ENCODE measurements at places on chromosomes 4 and X.

GRCh38 chr4:9845791-9846493 is 64.5 kb downstream of the DRD5 start:
- DNase-seq = no peak

DNA sequence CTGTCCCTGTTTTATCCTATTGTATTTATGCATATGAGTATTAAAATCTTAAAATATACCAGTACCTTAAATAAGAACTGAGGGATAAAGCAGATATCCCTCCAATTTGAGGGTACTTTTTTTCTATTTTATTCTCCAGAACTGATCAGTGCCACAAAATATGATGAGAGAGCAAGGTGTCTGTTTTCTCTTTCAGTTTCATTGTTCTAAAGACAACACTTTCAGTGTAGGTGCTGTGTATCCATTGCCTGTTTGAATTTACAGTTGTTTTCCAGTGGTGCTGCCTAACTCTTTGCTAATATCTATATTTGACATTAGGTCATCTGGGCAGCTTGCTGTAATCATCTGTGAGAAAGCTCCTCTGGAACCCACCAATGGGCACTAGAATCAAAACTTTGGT is 394.7 kb downstream of the IL1RAPL1 start:
- no peak for DNase-seq

DNA sequence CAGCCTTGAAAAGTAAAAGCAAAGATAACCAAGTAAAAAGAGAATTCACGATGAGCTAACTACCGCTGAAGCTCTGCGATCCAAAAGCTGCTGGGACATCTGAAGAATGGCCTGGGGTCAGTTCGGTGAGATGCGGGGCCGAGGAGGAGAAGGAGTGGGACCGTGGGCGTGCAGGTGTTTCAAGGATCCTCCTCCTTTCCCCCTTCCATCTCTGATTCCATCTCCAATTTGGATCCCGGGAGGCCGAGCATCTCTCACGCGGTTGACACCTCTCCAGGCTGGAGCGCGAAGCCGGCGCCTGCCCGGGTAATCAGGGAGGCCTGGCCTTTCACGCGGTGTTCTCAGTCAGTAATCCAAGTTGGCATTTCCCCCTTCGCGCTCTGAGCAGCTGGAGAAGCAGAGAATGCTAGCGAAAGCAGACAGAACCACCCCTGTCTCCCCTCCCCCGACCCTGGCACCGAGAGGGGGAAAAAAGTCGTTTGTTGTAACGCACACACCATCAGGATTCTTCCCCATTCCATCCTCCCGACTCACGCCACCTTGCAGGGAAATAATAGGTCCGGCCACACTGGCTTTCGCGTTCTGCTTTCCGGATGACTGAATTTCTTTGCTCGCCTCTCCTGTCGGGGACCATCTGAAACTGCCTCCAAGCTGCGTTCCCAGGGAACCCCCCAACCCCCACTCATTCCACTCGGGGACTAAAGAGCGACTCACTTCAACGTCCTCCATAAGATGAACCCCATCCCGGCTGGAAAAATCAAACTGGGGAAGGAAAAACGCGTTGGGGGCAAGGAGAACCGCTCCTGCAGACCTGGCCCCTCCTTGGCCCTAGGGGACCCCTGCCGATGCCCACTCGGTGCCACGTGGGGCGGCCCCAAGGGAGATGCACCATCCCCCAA is 6.5 kb downstream of the NEUROG2 start:
- DNase-seq = no peak

GRCh38 chr4:16139066-16139945 is 55.5 kb upstream of the PROM1 start:
- no peak for DNase-seq

GRCh38 chr4:178789279-178789678 is 1347.0 kb upstream of the AGA start:
- no peak for DNase-seq

DNA sequence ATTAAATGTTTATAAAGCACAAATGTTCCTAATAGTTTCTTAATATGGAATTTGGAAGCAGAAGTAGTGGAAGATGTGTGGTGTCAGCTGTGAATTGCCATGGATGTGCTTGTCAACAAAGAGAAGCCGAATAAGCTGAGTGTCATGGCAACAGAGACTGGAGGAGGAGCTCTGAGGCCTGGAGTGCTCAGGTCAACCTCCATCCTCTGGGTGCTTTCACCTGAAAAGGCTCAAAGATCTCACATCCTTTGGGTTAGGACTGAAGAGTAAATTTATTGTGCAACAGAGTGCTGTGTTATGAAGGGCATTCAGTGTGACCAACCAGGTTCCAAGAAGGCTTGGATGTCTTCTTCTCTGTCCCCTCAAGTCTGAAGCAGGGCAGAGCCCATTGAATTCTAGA is 18.7 kb downstream of the SGMS2 start:
- DNase-seq = no peak

GRCh38 chr4:8083086-8083825 is 75.4 kb downstream of the ABLIM2 start:
- DNase-seq = no peak

GRCh38 chrX:39304746-39305145 is 503.5 kb downstream of the MID1IP1 start:
- DNase-seq = no peak

- no peak for DNase-seq
These were observed 6.2 kb downstream of the NR0B1 start for GRCh38 chrX:30302956-30303355.

- no peak for DNase-seq
These were observed 109.3 kb upstream of the BMP2K start for GRCh38 chr4:78666830-78667258.

GRCh38 chr4:81652069-81652478 is 180.4 kb upstream of the RASGEF1B start:
- no peak for DNase-seq

DNA sequence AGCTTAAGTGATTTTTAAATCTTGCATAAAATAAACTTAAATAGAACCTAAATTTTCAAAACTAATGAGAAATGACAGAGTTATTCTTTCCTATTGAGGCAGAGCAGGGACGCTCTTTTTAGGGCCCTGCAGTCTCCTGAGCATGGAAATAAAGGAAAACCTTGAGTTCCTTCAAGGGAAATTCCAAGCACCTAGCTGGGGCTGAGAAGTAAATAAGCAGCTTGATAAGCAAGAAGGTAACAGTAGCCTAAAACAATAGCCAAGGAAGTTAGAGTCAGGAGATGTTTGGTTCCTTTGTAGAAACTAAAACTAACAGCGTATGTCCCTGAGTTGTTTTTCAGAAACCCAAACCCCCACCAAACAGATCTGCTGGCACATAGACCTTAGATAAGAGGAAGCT is 174.6 kb downstream of the COL25A1 start:
- DNase-seq = no peak

DNA sequence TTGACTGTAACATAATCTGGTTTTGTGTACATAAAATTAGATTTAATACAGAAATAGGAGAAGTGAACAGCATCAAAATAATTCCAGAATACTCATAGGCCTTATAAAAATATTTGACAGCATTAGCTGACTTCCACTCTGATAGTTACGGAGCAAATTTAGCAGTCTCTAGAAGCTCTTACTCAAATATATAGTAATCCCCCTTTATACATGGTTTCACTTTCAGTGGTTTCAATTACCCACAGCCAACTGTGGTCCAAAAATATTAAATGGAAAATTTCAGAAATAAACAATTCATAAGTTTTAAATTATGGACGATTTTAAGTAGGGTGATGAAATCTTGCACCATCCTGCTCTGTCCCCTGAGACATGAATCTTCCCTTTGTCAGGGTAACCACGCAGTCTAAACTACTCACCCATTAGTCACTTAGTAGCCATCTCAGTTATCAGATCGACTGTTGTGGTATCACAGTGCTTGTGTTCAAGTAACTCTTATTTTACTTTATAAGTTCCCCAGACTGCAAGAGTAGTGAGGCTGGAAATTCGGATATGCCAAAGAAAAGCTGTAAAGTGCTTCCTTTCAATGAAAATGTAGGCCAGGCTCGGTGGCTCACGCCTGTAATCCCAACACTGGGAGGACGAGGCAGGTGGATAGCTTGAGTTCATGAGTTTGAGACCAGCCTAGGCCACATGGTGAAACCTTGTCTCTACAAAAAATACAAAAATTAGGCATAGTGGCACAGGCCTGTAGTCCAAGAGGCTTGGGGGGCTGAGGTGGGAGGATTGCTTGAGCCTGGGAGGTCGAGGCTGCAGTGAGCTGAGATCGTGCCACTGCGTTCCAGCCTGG is 17.2 kb upstream of the RTL9 start:
- no peak for DNase-seq

DNA sequence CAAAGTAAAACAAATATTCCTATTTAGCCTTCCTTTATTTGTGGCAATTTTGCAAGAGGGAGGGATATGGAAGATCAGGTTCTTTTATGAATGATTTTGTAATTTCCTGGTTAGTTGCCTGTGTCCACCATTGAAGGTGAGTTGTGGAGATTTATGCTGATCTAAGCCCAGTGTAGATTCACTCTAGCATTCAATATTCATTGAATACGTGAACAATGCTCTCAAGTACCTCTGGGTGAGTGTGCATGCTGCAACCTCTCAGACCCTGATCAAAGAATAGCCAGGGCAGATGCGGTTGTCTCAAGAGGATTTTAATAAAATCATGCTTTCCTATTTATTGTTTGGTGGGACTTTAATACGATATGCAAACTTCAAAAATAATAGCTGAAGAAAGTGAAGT is 628.4 kb downstream of the SPRY1 start:
- no peak for DNase-seq

DNA sequence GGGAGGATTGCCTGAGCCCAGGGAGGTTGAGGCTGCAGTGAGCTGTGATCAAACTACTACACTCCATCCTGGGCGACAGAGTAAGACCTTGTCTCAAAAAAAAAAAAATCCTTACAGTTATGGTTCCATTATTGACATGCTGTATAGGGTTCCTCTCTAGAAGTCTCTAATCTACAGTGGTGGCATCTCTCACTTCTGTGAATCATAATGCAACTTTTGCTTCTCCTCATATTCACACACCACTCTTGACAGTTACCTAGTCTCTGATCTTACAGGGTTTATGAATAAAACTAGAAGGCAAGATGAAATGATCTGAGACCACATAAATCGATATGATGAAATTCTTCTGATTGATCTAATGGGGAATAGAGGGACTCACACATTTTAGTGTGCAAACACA is 40.6 kb downstream of the DOCK11 start:
- DNase-seq = no peak

- DNase-seq = no peak
These were observed 568.0 kb downstream of the IL1RAPL1 start for GRCh38 chrX:29155286-29155685.

DNA sequence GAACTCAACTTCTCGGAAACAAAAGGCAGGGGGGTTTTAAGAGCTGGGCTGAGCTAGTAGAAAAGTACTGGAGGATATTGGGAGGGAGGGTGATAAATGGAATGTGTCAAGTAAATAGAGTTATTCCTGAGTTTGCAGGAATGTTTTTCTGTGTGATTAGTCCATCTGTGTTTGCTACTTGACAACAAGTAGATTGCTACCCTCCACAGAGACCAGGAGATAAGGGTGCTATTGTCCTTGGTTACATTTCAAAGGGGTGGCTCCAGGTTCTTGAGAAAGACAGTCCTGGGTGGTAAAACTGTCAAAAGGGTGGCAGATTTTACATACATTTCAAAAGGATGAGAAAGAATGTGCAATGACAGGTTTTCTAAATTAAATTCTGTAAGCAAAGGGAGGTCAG is 181.2 kb upstream of the PPP3CA start:
- no peak for DNase-seq

DNA sequence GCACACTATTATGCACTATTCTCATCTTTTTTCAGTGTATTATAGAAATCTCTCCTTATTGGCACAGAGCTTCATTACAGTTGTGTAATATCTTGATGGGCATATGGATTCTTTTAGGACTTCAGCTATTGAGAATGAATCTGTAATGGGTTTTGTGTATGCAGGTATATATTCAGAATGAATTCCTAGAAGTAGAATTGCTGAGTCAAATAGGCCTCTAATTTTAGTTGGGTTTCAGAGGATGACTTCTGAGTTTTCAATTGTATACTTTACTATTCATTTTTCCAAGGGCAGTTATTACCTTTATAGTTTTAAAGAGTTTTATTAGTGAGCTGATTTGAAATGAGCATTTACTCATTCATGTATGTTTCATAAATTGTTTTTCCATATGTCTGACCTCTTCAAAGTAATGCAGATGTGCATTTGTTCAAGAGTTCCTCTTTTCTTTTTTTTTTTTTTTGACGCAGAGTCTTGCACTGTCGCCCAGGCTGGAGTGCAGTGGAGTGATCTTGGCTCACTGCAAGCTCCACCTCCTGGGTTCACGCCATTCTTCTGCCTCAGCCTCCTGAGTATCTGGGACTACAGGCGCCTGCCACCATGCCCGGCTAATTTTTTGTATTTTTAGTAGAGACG is 19.5 kb downstream of the CASP6 start:
- no peak for DNase-seq

GRCh38 chrX:15151267-15152186 is 118.4 kb downstream of the ASB9 start:
- DNase-seq = no peak

GRCh38 chr4:22488106-22488505 is 27.8 kb downstream of the ADGRA3 start:
- no peak for DNase-seq

- no peak for DNase-seq
These were observed 64.9 kb downstream of the N4BP2 start for GRCh38 chr4:40121515-40121914.

DNA sequence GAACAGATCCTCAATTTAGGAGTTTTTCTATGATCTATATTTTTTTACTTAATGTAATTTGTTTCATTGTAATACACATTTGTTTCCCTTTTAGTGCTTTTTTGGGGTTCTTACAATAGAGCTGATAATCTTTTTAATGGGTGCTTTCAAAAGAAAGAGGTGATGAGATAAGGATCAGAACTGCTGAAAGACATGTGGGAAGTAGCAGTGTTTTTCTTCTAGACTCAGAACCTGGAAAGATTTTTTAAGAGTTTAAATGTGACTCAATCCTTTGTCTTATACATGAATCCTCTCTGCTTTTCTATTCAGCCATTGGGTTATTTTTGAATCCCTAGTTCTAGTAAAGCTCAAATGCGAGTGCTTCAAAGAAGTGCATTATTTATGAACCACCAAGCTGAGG is 25.6 kb downstream of the UCHL1 start:
- no peak for DNase-seq

- DNase-seq = no peak
These were observed 302.7 kb downstream of the PACRGL start for GRCh38 chr4:21002976-21003375.

DNA sequence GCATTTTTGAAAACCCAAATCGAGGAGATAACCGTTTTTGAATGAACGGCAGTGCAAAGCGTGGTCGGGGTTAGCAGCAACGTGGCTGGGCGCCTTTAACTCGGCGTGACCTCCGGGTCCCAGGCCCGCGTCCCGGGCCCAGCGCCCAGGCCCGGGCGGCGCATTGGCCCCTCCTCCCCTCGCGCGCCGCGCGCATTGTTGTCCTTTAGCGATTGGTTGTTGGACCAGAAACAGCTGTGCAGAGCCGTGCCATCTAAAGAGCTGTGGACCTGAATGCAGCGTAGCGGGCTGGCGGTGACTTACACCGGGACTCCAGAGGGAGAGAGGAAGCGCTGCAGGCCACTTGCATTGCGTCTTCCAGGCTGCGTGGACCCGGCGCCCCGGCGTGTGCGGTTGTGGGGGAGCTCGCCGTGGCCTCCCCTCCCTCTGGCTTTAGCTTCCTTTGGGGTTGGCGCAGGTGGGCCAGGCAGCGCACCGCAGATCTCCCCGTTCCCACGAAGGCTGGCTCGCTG is at the start of gene STOX2:
Gene STOX2, plus strand, starts transcription at position 227 of the 512 bp plus-strand sequence. CDS start 1,484 bp downstream, outside the sequence.
- DNase-seq = no peak
